ENCODE measurements at places on chromosomes 2 and 18.

DNA sequence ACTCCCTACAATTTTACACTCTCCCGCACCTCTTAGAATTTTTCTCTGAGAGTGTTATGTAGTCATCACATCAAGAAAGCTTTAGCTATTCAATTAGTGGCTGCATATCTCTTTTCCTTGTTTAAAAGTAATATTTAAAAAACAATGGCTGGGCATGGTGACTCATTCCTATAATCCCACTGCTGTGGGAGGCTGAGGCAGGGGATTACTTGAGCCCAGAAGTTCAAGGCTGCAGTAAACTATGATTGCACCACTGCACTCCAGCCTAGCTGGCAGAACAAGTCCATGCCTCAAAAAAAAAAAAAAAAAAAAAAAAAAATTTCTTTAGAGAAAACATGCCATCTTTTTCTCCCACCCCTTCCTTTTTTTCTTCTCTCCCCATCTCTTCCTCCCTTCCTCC lies 44.3 kb downstream of the AQP4 start:
- no peak for DNase-seq

- DNase-seq: no peak
Observed at GRCh38 chr18:31162419-31162793, 250 bp downstream of the DSC1 start.

DNA sequence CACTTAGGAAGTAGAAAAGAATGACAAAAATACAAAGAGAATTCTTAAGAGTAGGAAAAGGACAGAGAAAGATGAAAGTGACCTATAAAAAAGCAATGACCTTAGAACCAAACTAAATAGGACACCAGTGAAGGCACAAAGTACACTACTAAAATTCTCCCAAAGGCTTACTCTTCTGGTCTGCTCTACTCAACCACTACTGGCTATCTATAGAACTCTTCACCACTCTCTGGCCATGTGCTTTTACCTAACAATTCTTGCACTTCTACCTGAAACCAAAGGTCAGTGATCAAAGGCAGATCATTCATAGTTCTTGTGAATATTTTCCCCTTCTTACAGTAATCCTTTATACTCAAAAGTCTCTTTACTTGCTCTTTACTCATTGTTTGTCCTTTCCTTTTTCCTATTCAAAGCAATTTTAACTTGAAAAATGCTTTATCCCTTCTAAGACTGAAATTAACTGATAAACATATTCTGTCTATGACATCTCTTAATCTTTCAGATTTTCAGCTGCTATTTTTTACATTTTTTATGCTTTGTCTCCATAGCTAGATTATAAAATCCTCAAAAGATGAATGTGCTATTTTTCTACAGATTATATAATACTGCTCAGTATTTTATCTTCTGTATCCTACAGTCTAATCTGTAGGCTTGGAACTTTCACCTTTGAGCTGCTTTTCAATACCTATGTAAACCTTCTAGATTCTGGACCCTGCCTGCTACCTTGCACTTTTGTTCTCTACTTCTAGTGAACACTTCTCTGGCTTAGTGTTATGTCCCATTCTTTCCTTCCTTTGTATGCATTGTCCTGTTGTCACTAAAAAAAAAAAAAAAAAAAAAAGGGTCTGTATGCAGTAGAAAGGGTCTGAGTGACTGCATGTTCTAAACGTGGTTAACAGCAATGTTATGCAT lies 64.6 kb downstream of the NCKAP1 start:
- DNase-seq: no peak

GRCh38 chr2:234973008-234973407 lies 21.2 kb downstream of the SH3BP4 start:
- no peak for DNase-seq

GRCh38 chr2:95269036-95269680 lies 5.1 kb upstream of the PROM2 start:
- no peak for DNase-seq

- peak; percentile 72 for DNase-seq
Observed at GRCh38 chr2:113886479-113887008, 3.3 kb upstream of the ACTR3 start.

GRCh38 chr18:42069036-42069435 lies 114.0 kb downstream of the PIK3C3 start:
- no peak for DNase-seq

DNA sequence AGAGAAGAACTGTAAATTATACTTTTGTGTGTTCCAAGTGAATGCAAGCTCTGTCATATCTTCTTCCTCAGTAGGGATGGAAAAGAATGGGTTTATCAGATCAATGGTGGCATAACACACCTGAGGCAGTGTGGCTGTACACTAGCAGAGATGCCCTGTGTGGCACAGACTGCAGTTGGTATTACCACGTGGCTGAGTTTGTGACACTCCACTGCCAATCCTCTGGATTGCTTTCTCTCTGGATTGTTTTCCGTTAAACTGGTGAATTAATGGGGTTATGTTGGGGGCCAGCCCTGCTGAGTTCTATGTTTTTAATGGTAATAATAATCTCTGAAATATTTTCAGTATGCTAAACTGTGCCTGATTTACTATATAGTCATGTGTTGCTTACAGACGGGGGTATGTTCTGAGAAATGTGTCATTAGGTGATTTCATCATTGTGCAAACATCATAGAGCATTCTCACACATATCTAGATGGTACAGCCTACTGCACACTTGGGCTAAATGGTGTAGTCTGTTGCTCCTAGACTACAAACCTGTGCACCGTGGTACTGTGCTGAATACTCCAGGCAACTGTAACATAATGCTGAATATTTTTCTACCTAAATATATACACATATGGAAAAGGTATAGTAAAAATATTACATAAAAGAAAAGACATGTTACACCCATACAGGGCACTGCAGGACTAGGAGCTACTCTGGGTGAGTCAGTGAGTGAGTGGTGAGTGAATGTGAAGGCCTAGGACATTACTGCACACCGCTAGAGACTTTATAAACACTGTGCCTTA lies 84.7 kb upstream of the ST6GAL2 start:
- DNase-seq: no peak

DNA sequence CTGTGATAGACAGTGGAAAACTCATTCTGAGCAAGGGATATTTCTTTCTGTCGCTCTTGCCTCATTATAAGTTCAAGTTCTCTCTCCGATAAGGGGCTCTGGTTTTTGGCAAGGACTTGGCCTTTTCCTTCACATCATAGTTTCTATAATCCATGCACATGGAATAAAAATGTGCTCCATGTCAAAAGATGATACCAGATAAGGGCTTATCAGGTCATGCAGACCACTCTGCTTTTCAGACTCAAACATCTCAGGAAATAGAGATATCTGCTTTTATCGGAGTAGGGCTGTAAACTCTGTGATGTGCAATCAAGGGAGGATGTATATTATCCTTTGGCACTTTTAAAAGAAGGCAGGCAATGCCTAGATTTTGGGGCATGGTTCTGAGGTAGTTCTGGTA lies 45.0 kb upstream of the DARS1 start:
- no peak for DNase-seq

DNA sequence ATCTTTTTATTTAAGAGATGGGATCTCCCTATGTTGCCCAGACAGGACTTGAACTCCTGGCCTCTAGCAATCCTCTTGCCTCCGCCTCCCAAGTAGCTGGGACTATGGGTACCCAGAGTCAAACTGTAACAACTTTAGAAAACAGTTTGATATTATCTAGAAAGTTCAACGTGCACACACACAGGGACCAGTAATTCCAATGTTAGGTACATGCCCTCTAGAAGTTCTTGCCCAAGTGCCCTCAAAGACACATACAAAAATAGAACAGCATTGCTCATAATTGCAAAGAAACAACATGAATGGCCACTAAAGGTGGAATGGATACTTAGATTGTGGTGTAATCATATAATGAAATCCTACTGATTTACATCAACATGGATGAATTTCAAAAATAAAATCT lies 12.6 kb upstream of the LPIN2 start:
- DNase-seq: no peak

DNA sequence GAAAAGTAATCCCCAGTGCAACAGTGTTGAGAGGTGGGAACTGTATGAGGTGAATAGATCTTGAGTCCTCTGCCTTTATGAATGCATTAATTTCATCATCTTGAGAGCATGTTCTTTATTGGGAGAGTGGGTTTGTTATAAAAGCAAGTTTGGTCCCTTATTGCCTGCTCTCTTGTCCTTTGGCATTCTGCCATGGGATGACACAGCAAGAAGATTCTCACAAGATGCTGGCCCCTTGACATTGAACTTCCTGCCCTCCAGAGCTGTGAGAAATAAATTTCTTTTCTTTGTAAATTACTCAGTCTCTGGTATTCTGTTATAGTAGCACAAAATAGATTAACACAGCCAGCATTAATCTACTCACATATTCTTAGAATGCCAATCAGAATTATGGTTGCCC lies 108.6 kb downstream of the EHBP1 start:
- DNase-seq: no peak

- no peak for DNase-seq
Observed at GRCh38 chr2:117551858-117552257, 262.6 kb upstream of the DDX18 start.

DNA sequence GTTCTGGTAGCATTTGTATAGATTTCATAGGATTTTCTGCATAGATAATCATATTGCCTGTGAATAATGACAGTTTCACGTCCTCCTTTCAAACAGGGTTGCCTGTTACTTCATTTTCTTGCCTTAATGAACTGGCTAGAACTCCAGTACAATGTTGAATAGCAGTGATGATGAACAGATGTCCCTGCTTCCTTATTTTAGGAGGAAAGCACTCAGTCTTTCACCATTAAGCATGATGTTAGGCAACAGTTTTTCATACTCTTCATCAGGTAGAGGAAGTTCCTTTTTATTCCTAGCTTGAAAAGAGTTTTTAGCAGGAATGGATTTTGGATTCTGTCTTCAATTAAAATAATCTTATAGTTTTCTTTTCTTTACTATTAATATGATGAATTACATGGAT lies 39.7 kb downstream of the C2orf76 start:
- no peak for DNase-seq

DNA sequence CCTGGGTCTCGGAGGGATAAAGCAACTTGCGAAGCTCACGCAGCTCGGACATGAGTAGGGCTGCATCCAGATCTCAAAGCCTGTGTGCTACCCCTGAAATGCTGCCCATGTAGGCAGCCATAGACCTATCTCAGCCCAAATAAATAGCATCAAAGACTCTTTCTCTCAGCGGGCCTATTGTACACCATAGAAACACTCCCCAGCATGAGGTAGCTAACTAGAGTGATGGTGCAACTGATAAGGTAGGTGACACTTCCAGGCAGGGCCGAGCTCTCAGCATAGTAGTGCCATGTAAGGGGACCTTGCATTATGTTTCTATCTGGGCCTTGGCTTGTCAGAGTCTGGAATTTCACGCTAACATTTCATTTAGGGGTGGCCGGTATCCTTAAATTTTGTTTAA lies 52.4 kb downstream of the RABL2A start:
- no peak for DNase-seq

GRCh38 chr2:122412360-122412759 lies 656.9 kb downstream of the TSN start:
- DNase-seq: no peak

DNA sequence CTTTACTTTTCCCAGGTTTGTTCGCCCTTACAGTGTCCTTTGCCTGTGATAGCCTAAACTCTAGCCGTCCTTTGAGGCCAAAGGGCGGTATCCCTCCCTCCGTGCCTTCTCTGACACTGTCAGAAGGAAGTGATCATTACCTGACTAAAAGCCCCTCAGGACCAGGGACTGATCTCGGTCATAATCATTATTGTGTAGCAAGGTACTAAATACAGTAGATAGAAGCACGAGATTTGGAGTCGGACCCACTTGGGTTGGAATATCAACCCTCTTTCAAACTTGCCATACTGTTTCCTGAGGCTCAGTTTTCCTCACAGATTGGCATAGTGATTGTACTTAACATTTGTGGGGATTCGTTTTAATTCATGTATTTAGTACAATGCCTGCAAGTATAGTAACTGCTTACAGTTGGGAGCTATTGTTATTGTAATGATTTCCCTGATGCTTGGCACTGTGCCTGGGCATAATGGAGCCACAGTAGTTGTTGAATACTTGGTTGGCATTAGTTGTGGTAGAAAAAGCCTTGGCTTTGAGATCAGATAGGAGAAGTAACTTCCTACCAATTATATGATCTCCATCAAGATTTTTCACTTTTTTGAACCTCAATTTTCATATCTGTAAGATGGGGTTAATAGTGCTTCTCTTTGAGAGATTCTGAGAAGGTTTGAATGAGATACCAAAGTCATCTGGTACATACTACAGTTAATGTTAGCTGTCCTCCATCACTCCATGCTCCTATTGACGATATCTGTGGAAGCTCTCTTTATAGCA lies 836 bp downstream of the STK11IP start:
- DNase-seq: no peak

- no peak for DNase-seq
Observed at GRCh38 chr2:85754313-85755095, 713 bp downstream of the ATOH8 start.

DNA sequence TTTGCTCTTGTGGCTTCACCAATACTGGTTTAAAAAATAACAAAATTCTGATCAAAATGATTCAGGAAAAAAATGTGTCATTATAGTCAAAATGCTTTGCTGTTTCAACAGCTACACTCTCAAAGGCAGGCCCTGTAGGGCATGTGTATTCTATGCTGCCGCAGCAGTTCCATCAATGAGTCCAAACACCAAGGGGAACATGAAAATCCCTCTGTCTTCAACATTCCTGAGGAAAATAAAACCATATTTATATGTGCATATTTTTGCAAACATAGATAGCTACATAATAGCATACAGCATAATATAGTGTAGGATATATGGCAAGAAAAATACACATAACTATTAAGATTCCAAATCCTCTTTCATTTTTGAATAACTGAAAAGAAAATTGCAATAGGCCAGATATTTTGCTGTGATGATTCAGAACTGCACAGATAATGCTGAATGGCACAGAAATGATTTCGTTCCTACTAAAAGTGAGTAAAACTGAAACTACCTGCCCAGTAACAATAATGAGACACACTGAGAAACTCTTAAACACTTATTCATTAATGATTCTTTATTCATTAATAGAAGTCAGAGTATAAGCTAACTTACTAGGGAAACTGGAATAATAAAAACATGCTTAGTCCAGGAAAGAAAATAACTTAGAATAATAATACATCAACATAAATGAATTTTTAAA lies 343.8 kb downstream of the SUCLG1 start:
- DNase-seq: no peak

- DNase-seq: no peak
Observed at GRCh38 chr2:120018549-120018948, 5.7 kb downstream of the EPB41L5 start.

- peak; percentile 54 for DNase-seq
Observed at GRCh38 chr2:159921752-159922404, 123.9 kb upstream of the CD302 start.

- no peak for DNase-seq
Observed at GRCh38 chr2:225027061-225027762, 15.1 kb downstream of the DOCK10 start.

GRCh38 chr2:234991290-234991689 lies 39.5 kb downstream of the SH3BP4 start:
- DNase-seq: no peak

GRCh38 chr2:230319211-230319862 lies 7.7 kb upstream of the SP140L start:
- DNase-seq: no peak

GRCh38 chr2:39942950-39943349 lies 163.9 kb upstream of the THUMPD2 start:
- no peak for DNase-seq

Measured in urothelium cell line (cell line).